ENCODE measurements at places on chromosomes 5 and 9.

DNA sequence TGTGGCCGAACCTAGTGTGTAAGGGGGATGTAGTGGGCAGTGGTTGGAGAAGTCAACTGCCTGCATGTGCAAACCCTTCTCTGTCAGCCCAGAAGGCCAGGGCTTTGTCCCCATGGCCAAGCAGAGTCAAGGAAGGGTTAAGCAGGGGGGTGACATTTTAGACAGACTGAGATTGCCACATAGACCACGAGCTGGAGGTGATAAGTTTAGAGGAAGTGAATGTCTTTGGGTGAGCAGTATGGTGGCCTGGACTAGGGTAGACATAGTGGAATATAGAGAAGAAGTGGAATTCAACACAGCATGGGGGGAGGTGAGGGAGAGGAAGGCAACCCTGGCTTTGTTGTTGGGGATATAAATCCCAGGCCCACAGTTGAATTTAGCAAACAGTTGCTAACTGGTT, 38.7 kb upstream of the CDKN2AIPNL start:
- DNase-seq = no peak

DNA sequence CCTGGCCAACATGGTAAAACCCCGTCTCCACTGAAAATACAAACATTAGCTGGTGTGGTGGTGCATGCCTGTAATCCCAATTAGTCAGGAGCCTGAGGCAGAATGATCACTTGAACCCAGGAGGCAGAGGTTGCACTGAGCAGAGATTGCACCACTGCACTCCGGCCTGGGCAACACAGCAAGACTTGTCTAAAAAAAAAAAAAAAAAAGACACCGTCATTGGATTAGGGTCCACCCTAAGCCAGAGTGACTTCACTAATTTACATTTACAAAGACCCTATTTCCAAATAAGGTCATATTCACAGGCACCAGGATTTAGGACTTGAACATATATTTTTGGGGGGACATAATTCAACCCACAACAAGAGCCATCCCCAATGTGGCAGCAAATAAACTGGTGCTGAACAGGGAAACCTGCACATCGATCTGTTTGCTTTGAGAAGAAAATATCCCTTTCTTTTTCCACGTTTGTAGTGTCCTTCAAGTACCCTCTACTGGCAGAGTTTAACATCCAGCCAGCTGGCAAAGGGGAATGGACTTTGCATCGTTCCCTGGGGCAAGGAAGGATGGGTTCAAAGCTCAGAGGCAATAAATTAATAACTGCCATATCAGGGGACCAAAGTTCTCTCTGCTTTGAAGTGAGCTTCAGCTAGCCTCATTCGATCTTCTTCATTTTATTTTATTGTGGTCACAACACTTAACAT, 3.7 kb upstream of the DNAJC25 start:
- no peak for DNase-seq

- no peak for DNase-seq
Measured at GRCh38 chr5:172670005-172670402, 28.9 kb downstream of the NEURL1B start.

DNA sequence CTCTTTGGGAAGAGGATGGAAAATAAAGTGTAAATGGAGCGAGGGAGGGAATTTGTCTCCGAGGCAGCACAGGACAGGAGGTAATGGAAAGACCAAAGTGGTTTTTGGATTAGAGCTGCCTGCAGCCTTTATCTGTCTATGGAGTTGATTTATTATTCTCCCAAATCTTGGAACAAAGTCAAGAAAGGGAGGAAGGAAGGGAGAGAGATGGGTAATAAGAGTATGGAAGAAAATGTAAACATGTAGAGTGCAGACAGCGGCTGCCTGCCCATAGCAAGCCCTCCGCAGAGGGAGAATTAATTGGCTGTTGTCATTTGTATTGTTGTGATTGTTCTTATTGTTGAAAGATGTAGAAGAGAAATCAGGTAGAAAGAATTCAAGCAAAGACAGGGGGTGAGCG, 15.7 kb downstream of the KCNIP1 start:
- DNase-seq = no peak

DNA sequence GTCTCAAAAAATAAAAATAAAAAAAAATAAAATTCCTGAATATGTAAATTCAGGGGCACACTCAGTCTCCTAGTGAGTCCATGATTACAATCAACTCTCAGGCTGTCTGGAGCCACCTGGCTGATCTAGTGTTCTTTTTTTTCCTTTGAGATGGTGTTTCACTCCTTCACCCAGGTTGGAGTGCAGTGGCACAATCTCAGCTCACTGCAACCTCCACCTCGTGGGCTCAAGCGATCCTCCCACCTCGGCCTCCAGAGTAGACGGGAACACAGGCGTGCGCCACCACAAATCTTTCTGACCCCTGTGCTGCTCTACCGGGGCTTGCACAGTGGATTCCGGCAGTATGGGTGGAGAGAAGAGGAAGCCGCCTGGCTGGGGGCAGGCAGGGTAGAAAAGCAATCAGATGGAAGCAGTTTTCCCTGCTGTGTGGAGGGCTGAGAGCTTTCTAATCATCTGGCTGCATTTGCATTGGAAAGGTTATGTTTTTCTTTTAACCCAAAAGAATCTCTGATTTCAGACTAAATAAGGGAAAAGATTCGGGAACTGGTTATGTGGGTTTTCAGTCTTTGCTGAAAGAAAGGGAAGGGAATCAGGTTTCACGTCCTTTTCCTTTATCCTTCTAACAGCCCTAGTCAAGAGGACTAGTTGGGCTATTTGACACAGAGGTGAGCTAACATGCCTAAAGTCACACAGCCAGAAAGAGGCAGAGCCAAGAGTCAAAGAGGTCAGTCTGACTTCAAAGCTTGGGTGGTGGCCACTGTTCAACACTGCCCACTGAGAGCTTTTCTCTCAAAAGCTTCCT, 26.3 kb upstream of the CORO2A start:
- DNase-seq = no peak

Measured in CD4-positive, alpha-beta T cell treated with Interleukin-2 at 100 ng/mL for 4 hours (primary cell).